ENCODE measurements at places on chromosomes 3 and 15.

DNA sequence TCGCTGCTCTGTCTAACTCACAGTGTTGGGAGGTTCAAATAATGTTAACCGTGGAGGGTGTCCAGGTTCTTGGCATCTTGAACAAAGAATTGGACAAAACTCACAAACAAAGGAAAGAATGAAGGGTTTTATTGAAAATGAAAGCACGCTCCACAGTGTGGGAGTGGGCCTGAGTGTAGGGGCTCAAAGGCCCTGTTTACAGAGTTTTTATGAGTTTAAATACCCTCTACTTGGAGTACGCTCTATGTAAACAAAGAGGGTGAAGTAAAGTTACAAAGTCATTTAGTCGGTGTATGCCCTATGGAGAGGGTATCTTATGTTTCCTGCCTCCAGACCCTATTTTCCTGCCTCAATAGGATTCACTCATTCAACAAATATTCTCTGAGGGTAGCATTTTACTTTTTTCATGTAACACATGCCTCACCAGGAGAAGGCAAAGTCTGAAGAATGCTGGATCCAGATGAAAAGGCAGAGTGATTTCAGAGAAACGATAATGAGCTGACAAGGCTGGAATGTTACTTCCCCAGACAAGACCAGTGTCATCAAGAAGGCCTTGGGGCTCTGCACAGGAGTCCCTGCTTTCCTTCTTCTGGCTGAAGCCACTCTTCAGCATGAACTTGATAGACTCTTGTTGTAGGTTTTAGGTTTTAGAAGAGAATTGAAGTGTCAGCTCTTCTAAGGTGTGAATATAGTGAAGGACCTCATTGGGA lies 163.6 kb downstream of the FAM43A start:
- no peak for DNase-seq

- no peak for DNase-seq
These were observed 134.9 kb downstream of the GAP43 start for GRCh38 chr3:115758076-115758763.

DNA sequence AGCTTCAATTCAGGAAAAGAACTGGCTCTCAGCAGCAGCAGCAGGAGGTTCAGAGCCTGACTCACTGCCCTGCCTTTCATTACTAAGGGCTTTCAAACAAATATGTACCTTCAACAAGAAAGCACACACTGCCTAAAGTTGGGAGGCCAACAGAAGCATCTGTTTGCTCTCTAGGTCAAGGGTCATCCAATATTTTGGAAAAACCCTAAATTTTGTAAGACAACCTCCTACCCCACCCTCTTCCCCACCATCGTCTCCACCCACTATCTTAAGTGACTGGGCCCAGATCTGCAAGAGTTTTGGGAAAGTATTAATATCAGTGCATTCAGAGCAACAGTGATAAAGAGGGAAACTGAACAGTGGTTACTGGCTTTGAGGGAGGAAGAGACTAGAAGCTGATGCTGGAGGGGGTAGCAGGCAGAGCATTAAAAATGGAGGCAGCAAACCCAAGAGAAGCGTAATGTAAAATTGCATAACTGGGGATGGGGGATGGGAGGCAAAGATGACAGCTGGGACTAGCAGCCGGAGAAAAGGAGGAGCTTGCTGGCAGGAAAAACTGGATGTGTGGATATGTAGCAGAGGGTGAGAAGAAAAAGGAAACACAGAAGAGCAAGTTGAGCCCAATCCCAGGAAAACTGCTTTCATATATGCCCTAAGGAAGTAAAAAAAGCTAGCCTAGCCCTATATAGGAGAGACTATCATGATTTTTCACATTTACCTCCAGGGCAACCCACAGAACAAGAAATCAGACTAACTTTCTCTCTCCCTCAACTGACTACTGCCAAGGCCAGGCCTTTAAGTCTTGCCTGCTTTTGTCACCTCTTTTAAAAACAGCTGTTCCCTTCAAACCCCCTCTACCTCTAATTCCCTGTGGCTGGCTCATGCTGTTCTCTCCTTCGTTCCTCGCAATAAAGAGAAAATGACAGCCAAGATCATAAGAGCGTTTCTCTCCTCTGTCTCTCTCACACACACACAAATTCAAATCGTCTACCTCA lies 31.4 kb downstream of the NPTN start:
- DNase-seq = no peak

GRCh38 chr3:174532776-174533175 lies 326.4 kb upstream of the NAALADL2 start:
- DNase-seq = no peak

DNA sequence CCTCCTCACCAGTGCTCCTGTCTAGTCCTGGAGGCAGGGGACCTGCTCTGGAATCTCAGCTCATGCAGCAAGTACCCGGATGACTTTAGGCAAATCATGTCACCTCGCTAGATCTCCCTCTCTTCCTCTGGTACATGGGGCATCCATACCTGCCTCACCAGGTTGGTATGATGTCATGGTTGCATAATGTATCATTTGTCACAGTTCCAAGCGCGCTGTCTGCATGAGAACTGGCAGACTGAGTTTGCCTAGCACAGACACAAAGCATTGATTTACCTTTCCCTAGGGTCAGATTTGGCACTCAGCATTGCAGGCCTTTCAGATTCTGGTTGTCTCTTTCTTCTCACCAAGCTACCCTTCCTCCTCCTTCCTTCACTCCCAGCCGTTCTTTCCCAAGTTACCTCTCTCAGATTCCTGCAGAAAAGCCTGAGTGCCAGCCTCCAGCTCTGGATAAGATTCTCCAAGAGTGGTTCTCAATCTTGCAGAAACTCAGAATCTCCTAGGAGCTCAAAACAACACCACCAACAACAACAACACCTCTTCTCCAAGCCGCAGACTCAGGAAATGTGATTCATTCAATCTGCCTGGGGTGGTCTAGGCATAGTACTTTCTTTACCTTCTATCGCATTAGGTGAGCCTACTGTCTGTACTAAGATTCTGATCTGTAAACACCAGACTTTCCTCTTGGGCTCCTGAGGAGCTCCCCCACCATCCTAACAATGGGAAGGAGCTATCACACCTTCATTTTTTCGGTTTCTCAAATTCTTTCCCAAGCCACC lies 29.5 kb downstream of the FAM43A start:
- DNase-seq = no peak

DNA sequence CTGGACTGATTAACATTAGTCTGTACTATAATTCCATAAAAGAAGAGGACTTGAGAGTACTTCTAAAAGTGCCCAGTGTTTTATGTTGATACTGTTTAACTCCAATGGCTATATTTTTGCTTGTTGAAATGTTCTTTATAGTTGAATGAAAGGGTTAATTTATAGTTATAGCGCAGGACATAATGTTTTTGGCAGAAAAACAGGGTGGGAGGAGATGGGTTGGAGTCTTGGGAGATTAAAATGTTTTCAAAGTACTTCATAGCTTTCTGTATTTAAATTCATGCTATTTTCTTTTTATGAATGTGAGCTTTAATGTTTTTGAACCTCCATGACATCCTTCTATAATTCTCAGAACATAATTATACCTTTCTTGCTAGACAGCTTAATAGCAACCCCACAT lies 108.2 kb downstream of the CNTN3 start:
- DNase-seq = no peak

GRCh38 chr3:136835813-136836510 lies 17.0 kb downstream of the SLC35G2 start:
- DNase-seq = no peak

DNA sequence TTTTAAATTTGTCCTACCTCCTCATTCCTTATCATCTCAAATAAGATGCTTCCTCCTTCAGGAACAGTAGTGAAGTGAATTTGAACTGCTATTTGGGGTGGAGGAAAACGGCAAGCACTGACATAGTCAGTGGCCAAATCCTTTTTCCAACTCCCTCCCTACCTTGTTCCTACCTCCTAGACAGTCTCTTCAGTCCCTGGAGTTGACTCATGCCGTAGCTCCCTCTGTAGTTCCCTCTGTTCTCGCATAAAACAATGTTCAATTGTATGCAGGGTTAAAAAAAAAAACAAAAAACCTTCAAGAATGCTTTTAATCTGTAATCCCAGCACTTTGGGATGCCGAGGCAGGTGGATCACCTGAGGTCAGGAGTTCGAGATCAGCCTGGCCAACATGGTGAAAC lies 1.4 kb downstream of the UBR1 start:
- no peak for DNase-seq

GRCh38 chr3:45562027-45562426 lies 32.5 kb upstream of the LIMD1 start:
- no peak for DNase-seq

DNA sequence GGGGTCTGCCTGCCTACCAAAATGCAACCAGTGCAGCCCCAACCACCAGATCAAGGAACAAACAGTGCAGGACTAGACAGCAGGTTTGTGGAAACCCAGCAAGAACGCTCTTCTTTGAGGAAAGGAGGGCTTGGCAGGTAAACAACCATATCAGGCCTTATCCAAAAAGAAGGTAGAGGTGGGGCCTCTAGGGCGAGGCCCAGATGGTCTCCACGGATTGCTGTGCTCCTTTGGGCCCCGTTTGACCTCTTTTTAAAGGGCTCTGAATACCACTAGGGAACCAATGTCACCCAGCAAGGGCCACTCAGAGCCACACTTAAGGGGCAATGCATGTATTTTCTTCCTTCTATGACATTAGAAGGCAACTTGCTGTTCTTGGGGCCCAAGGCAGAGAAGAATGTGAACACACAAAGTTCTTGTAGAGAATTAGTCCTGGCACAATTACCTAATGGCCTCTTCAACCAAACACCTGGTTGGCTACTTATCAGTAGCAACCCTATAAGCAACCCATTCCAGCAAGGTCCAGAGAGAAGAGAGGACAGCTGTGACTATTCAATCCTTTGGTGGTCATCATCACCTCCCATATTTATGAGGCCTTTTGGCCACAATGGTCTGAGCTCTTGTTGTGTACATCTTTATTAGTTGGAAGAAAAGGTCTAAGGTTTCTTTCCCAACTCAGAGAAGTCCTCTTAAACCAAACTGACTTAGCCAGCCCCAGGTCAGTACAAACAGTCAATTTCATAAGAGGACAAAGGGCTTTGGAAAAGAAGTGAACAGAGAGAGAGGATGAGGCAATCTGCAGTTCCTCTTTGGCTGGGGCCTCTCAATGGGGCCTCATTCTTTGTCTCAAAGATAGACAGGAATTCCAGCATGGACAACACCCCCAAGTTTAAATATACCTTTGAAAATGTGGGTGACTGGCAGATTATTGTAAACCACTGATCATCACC lies 36.0 kb downstream of the FOXP1 start:
- no peak for DNase-seq

DNA sequence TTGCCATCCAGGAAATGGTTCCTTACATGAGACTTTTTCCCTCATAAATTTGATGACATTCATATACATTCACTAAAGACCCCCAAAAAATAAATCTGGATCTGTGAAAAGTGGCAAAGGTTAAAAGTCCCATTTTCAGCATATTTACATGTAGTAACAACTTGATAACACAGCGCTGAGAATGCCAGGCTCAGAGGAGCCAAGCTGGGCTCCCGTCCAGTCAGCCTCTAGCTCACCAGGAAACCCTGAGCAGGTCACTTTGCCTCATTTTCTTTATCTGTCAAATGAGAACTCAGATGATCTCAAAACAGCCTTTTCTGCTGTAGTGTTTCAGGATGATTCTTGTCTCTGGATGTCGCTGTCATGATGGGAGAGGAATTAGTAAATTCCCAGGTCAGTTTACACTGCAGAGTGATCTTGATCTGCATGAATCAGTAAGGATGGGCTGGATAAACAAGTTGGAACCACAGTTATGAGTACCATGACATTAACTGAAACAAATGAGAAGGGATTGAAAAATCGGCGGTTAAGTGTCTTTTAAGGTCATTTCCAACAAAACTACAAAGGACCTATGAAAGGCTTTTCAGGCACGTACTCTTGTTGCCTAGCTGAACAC lies 82.8 kb downstream of the PPARG start:
- no peak for DNase-seq

- DNase-seq = no peak
These were observed 155.9 kb downstream of the MEIS2 start for GRCh38 chr15:36944442-36944841.

DNA sequence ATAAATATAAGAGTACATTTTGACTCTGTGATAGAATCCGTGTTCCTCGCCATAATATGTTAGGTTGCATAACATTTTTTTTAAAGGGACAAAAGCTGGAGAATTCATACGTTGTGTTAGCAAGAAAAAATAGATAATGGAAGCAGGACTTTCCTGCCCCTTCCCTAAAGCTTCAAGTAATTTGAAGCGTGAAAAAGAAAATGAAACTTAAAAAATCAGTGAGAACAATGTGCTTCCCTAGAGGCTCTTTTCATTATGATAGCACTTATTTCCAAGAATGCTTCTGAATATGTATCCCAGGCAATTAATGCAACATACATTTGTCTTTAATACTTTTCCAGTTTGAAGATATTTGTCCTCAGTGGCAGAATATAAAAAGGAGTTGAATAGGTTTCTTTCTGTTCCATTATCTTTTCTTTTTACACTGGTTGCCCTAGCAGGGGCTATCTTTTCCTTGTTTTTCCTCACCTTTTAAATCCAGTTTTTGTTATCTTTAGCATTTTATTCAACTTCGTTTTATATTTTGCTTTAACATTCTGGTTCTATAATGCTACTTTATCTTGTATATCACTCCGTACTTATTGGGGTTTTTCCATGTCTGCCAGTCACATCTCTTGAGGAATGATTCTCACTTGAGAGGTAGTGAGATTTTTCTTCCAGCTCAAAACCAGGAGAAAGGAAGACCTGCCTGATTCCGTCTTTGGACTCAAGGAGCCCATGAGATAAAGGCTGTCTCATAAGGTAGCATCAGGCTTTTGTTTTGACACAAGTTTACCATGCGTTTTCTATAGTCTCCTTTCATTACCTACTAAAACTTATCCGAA lies 113.8 kb downstream of the MBNL1 start:
- no peak for DNase-seq

GRCh38 chr3:69008980-69009379 lies 4.5 kb downstream of the EOGT start:
- DNase-seq = no peak

- DNase-seq = no peak
These were observed 60.1 kb downstream of the KY start for GRCh38 chr3:134590766-134591165.

DNA sequence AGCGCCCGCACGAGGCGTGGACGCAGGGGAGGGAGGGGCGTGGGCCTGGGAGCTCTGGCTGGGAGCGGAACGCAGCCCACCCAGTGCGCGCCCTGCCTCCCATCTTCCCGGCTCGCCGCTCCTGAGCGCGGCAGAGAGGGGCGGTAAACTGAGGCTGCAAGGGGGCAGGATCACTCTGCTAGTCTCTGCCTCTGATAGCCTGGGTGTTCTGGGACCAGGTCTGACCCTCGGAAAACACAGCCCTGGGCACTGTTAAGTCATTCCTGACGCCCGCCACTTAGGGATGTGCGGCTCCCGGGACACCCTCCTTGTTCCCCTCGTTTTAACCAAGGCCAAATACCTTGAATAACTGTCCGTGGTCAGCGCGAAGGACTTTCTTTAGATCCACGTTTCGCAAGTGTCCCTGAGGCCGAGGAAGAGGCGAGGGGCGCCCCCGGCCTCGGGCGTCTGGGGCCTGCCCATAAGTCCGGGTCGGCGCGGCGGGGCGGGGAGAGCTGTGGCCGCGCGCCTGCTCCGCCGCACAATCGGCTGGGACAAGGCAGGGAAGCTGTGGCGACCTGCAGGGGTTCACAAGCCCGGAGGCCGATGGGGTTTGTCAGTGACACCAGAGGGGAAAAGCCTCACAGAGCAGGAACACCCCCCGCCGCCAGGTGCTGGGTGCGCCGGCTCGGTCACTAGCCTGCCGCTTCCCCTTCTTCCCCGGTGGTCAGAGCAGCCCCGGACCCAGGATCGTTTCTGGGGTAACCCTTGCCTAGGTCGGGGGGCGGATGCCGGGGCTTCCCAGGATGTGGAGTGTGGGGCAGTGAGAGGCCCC lies 1.5 kb downstream of the ITPKA start:
- DNase-seq = no peak
